Fibroblast of lung (primary cell): ENCODE measurements at places on chromosomes 3 and 15.

- DNase-seq, result peak; percentile 29
Observed at GRCh38 chr15:38148471-38148870, 104.2 kb upstream of the SPRED1 start.

DNA sequence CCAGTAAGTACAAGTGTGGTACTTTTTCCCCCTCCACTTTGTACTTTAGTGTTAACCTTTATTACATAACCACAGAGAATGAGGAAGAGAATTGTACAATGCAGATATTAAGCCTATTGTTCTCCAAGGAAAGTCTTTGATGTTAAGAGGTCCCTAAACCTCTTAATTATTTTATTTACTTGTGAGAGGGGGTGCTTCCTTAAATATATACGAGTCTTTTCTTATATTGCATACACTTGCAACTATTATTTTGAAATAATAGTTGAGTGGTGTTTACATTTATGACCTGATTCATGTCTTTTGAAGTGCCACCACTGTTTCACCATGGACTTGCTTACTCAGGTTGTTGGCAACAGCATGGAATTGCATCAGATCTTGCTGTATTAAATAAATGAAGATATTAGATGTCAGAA, 10.1 kb downstream of the USP3 start:
- peak; percentile 96 for DNase-seq

- DNase-seq, result no peak
Observed at GRCh38 chr3:20912406-20912805, 726.4 kb upstream of the SGO1 start.

GRCh38 chr15:39918688-39919385, 1.2 kb downstream of the GPR176 start:
- peak; percentile 72 for DNase-seq

DNA sequence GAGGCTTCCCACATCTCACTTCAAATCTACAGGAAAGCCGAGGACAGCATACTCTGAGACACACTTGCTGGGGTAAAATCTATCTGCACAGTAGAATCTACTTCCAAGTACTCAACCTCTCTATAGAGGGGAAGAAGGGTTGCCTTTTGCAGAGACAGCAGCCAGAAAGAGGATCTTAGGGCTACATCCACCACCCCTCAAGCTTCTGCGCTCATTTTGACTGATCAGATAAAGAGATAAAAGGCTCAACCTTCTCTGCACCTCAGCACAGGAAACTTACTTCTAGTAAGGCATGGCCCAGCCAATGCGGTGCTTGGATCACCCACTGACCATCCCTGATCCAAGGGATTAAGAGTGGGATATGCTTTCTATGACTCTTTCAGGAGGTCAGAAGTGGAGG, 6.9 kb upstream of the SLC9A9 start:
- DNase-seq, result no peak
